ENCODE measurements at places on chromosomes 12 and 14.

DNA sequence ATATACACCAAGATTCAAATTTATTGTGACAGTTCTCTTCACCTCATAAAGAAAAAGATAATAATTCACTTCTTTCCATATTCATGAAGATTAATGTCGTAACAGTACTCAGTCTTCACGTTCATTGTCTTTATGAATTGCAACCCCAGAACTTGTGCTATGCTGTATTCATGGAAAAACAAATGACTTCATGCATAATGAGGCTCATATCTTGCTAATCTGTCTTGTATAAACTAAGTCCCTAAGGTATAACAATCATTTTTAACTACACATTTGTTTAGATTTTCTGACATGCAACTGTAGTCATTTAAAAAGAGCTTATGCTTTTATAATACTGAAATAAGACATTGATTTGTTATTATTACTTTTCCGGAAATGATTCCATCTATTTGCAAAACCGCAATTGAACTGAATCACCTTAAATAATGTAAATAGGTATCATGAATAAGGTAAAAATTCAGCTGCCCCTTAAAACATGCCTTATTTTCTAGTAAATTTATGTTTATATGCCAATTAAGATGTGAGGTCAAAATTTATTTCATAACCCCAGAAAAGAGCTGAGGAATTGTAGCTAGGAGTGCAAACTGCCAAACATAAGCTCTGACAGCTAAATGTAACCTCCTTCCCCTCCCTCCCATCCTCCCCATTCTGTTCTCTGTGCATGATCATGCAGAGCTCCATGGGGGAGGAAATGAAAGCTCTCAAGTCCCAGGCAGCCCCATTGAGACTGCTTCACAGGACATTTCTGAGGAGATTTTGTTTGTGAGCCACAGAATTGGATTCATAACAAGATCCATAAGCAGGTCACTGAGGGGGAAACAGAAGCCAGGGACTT, 301.6 kb downstream of the ATP23 start:
- DNase-seq = no peak

GRCh38 chr14:103107941-103108748, 13.6 kb downstream of the EXOC3L4 start:
- DNase-seq = peak; percentile 58

- no peak for DNase-seq
These were observed 36.4 kb downstream of the TMPO start for GRCh38 chr12:98551787-98552186.

DNA sequence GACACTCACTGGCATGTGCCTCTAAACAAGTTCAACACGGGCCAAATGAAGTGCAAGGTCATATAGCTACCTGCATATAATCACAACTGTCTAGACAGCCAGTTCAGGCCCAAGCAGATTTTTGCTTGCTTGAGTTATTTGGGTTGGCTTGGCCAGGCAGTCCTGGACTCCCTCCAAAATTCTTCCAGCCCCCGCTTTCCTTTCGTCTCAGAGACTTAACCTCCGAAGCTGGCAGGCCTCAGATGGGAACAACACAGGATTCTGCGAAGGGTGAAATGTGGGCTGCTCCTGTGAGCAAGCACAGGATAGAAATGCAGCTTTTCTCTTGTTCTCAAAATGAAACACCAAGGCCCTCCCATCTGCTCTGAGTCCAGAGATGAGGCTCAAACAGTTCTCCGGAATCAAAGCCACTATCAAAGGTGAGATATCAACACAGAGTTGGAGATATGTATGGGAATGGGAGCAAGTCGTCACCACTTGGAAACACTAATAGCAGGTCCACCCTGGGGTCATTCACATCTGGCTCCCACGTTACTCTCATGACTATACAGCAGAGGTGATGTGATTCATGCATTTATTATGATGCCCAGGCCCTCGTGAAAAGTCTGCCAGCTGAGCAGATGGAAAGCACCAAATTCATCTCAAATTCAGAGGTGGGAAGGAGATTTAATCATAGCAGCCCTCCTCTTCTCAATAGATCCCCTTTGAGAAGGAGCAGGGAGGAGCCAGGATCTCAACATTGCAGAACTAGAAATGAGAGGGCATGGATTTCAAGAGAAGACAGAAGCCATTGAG, 389.8 kb downstream of the NUAK1 start:
- DNase-seq = no peak

DNA sequence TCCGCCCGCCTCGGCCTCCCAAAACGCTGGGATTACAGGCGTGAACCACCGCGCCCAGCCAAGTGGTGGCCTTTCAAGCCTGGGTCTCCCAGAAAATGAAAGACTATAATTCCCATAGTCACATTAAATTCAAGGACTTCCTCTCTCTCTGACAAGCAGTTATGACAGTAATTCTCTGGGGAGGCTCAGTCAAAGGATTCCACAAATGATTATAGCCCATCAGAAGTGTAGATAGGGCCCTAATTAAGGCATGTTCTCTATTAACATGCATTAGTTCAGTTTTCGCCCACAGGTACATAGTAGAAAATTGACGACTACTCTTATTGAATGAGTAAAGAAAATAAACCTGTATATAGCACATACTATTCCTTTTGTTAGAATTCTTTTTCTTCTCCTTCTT, 16.4 kb downstream of the PRMT8 start:
- no peak for DNase-seq

- DNase-seq = peak; percentile 42
These were observed 21.3 kb upstream of the OASL start for GRCh38 chr12:121060149-121061001.

DNA sequence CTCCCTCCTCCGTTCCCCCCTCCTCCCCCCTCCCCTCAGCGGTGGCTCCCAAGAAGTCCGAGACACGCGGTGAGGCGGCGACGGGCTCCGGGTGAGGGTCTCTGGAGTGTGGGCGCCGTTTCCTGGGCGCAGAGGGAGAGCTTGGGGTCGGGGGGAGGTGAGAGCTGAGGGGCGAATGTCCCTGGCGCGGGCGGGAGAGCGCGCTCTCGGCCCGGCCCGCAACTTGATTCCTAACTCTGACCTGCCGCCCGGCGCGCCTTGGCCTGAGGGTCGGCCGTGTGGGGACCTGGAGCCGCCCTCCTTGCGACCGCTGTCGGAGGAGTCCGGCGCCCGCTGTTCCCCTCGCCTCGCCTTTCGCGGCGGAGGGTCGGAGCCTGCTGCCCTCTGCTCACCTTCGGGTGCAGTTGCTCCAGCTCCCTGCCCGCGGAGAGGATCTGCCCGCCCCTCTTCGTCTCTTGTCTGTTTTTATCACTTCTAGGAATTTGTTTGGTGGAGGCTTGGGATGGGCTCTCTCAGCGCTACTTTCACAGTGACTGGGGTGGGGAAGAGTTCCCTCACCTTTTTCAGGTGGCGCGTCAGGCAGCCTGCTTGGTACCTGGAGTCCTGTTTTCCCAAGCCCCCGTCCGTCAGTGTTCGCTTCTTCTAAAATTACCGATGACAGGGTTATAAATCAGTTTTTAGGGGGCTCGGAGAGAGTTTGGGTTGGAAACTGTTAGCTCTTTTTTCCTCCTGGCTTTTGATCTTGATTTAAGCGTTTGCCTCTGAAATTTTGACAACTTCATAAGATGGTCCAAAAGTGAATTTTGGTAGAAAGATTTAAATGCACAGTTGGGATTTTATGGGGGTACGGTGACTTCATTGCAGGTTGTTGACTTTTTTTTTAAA, 495 bp downstream of the ADIPOR2 start:
- DNase-seq = no peak

DNA sequence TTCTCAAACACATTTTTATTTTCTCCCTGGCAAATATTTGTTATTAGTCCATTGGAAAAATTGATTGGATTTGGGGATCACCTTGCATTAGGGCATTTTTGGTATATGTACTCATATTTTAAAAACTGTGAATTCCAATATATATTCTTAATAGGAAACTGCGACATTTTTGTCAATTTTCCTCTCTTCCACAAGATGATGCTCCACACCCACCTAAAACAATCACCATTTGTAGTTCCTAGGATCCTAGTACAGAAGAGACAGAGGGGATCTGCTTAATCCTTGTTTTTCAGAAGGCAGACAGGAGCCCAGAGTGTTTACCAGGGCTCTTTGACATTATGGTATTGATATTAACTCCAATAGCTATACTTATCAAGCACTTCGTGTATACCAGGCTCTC, 22.8 kb upstream of the OASL start:
- DNase-seq = no peak

GRCh38 chr14:24705840-24706239, 71.8 kb upstream of the GZMB start:
- no peak for DNase-seq

DNA sequence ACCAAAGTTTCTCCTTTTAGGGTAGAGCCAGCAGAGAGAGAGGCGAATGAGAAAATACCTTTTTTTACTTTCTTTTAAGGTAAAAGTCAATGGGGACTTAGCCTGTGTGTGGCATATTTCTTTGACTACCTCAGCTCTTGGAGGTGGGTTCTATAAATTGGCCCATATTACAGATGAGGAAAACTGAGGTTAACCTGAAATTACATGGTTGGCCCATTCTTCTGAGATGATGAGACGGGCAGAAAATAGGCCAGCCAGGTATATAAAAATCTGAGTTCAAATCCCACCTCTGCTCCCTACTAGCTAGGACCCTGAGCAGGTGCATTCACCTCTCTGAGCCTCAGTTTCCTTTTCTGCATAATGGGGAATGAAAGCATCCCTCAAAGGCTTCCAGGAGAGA, 22.4 kb downstream of the LHX5 start:
- no peak for DNase-seq

DNA sequence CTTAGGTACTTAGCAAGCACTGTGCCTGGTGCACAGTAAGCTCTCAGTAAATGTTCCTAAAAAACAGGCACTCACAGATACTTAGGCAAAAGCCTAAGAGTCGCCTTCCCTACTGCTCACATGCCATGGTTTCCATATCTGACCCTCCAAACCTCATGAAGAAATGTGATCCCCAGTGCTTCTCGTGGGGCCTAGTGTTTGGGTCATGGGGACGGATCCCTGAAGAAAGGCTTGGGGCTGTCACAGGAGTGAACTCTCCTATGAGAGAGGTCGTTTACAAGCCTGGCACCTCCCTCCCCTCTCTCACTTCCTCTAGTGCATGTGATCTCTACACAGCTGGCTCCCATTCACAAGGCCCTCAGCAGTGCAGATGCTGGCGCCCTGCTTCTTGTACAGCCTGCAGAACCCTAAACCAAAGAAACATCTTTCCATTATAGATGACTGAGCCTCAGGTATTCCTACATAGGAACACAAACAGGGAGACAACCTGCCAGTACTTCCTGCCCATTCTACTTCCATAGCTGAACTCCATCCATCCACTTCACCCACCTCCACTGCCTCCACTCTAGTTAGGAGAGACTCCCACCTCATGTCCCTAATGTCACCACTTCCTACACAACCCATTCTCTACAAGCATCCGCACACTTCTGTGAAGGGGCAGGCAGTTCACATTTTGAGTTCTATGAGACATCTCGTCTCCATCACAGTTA, 2.9 kb downstream of the SLC15A4 start:
- DNase-seq = no peak

DNA sequence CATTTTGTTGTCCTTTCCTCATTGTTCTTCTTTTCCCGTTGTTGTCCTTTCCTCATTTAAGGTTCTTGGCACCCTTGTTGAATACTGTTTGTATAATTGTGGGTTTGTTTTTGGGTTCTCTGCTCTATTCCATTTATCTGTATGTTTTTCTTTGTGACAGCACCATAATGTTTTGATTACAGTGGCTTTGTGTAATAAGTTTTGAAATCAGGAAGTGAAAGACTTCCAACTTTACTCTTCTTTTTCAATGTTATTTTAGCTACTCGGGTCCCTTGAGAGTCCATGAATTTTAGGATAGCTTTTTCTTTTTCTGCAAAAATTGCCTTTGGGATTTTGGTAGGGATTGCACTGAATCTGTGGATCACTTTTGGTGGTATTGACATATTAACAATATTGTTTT, 28.1 kb downstream of the ETNK1 start:
- DNase-seq = no peak

GRCh38 chr12:41745593-41745992, 399.1 kb downstream of the GXYLT1 start:
- DNase-seq = no peak

- no peak for DNase-seq
These were observed 25.9 kb downstream of the NOC4L start for GRCh38 chr12:132170094-132170636.

- DNase-seq = no peak
These were observed 25.8 kb downstream of the GPR135 start for GRCh38 chr14:59439256-59439965.

- DNase-seq = no peak
These were observed 54.2 kb upstream of the CERS5 start for GRCh38 chr12:50221228-50222008.

DNA sequence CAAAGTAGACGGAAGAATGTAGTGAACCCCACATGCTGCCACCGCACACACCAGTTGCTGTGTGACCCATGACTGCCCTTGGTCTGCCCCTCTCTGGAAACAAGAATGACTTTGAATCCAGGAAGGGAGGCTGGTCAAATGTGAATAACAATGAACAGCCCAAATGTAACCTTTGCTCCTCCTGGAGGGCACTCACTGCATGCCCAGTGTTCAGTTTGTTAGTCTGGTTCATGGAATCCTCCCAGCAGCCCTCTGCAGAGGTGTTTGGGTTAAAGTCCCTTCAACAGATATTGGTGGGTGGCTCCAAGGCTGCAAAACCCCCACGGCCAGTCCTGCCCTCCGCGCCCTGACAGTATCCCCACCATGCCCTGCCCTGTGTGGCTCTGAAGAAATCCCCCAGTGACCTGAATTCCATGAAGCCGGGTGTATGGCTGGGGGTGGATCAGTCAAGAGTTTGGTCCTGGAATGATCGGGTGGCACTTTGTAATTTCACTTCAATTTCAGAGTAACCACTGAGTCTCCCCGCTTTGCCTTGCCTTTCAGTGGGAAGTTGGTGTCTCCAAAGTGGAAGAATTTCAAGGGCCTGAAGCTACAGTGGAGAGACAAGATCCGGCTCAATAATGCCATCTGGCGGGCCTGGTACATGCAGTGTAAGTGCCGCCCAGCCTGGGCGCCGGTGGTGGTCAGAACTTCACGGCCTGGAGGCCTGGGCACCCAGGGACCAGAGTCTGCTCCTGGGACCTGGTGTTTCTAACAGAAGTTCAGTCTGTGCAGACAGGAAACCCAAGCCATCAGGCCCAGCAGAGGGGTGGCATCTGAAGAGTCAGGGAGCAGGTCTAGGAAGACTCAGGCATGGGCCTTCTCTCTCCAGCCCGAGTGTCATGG, 47.1 kb downstream of the IL31 start:
- DNase-seq = no peak

- DNase-seq = no peak
These were observed 12.1 kb upstream of the ANO6 start for GRCh38 chr12:45203767-45204166.

DNA sequence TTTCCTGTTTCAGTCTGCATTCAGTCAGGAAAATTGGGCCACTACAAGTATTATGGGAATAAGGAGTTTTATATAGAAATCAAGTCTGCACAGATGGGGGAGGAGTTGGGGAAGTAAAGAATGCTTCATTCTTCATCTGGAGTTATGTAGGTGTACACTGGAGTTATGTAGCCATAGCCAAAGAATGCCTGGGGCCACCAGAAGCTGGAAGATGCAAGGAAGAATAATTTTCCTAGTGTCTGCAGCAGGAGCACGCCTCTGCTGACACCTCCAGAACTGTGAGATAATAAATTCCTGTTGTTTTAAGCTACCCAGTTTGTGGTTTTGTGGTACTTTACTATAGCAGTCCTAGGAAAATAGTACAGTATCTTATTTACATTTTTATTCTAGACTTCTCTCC, 333.4 kb downstream of the NELL2 start:
- no peak for DNase-seq

Measured in K562 (cell line).